ENCODE measurements at places on chromosomes 12 and 14.

GRCh38 chr14:22271838-22272799 lies 316.9 kb downstream of the DAD1 start:
- no peak for DNase-seq

GRCh38 chr14:38209572-38210557 lies 2.2 kb downstream of the SSTR1 start:
- peak; percentile 47 for DNase-seq

DNA sequence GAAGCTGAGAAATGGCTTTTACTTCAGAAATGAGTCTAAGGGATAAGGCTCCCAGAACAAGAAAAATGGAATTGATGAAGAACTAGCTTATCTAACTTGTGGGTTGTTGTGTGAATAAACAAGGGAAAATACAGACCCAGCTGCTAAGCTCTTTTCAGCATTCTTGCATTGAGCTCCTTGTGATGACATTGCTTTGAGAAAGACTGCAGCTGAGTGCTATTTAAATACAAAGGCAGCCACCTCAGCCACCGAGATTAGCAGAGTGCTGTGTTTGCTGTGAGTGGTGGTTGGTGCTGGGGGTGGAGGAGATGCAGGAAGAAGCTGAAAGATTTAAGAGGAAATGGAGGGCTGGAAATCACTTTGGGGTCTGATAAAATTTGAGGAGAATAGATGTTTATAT lies 396.0 kb upstream of the PRICKLE1 start:
- no peak for DNase-seq

GRCh38 chr12:122226366-122227125 lies 694 bp upstream of the DIABLO start:
- DNase-seq: no peak

DNA sequence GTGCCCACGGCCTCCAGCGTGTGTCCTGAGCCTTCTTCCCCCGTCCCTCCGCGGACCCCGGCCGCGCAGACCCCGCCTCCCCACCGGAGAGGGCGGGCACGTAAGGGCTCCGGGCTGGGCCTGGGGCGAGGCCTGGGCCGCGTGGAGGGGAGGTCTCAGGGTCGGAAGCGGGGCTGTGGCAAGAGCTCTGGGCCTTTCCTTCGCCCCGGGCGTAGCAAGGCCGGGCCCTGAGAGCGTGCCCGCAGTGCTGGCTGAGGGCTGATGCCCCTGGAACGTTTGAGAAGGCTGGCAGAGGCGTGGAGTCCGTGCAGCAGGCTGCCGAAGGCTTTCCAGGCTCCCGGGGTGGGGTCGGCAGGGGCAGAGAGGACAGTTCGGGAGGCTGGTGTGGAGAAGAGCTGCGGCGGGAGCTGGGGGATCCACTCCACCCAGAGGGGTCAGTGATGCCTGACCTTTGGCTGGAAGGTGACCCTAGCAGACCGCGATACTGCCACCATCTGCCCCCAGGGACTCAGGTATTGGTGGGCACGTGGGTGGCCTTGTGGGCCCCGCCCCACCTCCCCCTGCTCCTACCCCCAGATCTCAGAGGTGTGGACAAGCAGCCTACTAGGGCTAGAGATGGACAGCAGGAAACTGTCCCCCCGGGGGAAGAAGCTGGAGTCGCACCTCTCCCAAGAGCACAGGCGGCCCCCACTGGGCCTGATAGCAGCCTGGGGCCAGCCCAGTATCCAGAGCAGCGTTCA lies 558 bp downstream of the TEX22 start:
- DNase-seq: no peak

DNA sequence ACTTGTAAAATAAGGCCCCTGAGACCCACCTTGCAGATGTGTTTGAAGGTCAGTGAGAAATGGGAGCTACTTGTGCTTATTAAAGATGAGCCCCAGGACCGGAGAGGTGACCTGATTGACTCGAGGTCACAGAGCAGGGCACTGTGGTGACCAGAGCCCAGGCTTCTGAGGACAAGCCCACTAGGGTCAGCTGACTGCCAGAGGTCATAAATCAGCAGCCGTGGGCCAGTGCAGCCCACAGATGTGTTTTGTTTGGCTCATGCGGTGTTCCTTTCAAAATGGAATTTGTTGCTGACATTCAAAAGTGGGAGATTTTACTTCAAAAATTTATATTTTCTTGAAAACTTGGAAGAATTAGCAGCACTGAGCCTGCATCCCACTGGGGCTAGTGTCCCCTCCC lies 24.5 kb downstream of the JDP2 start:
- no peak for DNase-seq

DNA sequence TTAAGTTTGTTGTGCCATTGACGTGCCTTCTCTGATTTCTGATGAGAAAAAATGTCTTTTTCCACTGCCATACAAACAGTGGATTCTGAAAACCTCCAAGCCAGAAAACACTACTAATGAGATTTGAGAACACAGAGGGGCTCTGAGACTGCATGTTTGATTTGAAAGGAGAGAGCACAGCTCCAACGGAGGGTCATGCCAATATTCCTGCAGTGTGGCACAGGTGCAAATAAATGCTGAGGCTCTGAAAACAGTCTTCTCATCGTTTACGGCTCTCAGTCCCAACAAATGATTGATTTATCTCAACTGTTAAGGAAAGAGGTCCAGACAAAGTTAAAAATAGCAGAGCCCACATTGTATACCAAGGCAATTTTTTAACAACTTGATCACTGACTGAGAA lies 128.7 kb downstream of the KCNH5 start:
- no peak for DNase-seq

- no peak for DNase-seq
Measured at GRCh38 chr12:54004063-54004840, 4.3 kb downstream of the HOXC9 start.

DNA sequence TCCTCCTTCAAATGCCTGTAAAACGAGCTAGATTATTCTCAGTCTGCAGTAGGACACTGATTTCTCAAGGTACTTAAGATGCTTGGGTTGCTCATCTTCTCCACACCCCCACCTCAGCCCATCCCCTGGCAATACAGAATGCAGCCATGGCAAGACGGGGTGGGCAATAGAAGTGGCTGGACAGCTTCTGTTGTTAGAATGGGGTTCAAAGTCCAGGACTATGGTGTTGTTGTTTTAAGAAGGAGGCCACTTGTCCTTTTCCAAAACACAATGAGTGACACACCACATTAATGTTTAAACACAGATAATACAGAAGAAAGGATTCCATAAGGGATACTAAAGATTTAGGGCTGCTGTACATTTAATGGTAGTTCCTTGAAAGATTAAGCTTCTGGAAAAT lies 188.9 kb upstream of the BCL2L14 start:
- DNase-seq: peak; percentile 51

DNA sequence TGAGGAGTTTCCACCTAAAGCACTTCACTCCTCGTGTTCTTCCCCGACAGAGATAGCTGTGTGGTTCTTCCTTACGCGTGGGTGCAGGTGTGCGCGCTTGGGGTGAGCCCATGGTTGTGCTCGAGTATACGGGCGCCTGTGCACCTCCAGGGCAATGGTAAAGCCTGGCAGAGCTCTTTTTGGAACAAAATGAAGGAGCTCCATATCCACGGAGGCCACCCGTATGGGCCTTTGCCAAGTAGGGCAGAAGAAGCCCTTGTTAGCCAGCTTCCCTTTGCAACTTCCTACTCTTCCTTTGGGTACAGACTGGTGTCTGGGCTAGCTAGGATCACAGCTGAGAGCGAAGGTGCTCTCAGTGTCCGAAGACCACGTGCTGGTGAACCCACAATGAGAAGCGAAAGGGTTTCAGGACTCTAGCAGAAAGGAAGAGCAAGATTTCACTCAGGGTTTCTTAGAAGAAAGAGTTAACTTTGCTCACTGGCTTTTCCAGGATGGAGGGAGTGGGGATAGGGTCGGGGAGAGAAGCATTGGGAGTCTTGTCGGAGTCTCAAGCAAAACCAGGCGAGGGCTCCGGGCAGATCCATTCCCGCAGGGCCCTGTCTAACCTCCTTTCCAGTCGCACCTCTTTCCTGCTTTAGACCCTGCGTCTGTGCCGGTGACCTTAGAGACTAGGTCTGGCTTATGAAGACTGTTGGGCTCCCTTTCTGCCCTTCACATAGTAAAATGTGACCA lies 960 bp upstream of the LRFN5 start:
- DNase-seq: no peak

GRCh38 chr12:38544330-38545066 lies 227.9 kb downstream of the ALG10B start:
- no peak for DNase-seq

GRCh38 chr12:2633825-2634200 lies 161.0 kb upstream of the FKBP4 start:
- DNase-seq: no peak

- DNase-seq: peak; percentile 76
Measured at GRCh38 chr14:75279153-75279762, 630 bp downstream of the FOS start.

DNA sequence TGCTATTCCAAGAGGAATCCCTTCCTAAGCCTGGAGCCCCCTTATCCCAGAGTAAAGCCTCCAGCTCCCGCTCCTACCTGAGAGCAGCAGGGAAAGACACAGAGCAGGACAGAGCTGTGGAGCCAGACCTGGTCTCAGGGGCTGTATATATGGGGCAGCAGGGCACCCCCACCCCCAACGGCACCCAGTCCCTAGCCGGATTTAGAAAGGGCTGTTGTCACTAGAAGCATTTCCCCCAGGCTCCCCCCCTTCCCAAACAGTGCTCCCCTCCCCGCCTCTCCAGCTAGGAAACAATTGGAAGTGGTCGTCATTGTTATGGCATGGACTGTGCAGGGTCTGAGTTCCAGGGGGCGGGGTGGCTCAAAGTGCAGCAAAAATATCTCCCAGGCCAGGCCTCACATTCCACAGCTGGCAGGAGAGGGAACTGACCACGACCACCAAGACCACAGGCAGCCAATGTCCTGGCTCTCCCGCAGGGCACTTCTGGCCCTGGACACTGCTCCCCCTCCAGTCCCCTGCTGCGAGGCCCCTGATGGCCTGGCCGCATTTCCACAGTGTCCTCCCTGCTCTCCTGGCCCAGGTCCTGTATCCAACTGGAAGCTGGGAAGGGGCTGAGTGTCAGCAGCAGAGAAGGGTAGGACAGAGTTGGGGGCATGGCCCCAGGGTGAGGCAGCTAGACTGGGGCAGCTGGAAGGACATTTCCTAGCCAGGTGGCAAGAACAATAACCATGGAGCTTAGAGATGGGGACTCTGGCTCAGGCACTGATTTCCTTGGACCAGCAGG lies at the start of gene MYH7:
Gene MYH7, minus strand, starts transcription at position 118 of the 784 bp plus-strand sequence. CDS start 1,928 bp downstream, outside the sequence.
- no peak for DNase-seq

DNA sequence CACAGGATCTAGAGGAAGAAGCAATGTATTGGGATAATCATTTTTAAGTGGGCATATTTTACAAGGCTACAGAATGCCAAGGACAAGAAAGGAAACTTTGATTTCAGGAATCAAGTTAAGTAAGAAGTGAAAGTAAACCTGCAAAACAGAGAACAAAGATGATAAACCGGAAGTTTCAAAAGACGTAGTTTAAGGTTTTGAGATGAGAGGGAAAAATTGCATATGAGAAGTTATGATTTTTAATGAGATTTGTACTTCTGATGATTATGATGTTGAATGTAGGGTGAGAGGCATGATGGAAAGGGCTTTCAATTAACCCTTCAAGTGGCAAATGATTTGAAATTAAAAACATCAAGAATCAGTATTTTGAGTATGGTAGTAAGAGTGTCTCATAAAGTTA lies 134.9 kb downstream of the CAPZA3 start:
- DNase-seq: no peak

- DNase-seq: no peak
Measured at GRCh38 chr14:81031488-81031887, 76.1 kb downstream of the TSHR start.

DNA sequence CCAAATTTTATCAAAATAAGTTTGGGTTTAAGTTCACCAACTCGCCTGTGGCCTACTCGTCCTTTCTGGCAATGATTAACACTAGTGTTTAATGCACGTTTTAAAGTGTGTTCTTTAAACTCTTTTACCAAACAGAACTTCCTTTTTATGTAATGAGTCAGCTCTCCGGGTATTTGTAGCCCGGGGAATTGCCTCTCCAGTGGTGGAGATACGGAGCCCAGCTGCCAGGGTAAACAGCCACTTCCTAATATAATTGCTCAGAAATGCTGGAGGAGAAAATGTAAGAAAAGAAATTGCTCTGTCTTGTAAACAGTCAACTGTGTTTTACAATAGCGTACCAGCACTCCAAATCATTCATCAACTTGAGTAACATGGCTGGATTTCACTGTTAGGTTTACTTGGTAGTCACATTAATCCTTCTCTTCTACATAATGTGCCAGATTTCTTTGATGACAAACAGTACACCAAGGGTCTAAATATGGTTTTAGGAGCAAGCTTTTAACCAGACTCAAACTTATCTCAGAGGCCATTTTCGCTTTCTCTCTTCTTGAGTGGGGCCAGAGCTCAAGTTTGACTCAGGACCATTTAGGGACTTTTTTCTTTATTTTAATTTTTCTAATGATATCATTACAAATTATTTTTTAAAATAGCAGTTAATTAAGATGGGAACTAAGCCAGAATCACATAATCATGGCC lies 101.2 kb upstream of the SLC38A2 start:
- peak; percentile 58 for DNase-seq

GRCh38 chr12:93059925-93060665 lies 131.0 kb upstream of the EEA1 start:
- no peak for DNase-seq

GRCh38 chr14:100446572-100446971 lies 123.4 kb downstream of the SLC25A47 start:
- no peak for DNase-seq

- DNase-seq: no peak
Measured at GRCh38 chr12:51675071-51675803, 84.2 kb downstream of the SCN8A start.

DNA sequence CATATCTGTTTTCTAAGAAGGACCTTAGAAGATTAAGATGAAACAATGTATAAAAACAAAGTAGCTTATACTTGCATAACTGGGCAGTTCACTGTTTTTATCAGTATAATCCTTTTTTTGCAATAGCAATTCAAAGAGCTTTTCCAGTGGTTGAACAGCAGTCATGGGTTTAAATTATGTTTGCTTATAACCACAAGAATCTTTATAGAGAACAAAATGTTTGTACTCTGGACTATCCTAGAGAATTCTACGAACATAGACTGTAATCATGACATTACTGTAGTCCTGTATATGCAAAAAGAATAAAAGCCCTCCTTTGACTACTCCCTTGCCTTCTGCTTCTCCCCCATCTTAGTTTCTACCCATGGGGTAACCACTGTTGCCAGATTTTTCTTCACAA lies 5.7 kb downstream of the FAM177A1 start:
- no peak for DNase-seq

GRCh38 chr12:49027846-49028555 lies 9.4 kb upstream of the PRKAG1 start:
- no peak for DNase-seq

DNA sequence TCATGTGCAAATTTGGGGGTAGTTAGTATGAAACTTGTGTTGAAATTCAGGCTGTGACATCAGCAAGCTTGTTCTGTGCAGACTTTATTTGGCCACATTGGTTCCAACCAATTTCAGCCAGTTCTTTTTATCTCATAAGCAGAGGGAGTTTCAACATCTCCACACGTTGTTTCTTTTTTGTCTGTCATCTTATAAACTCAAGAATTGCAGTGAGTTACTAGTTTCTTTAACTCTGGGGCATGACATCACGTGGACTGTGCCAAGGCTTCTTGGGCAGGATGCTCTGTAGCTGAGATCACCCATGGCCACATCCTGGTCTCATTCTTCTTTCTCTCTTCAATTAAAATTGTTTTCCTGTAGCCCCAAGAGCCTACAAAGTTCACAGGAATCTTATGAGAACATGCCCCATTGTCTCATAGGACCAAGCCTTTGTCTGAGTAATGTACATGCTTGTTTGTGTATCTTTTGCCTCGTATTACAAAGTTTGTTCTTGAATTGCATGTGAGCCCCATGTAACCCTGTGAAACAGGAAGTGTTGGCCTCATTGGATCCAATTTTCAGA lies 982.0 kb upstream of the TMEM132C start:
- no peak for DNase-seq

- DNase-seq: no peak
Measured at GRCh38 chr12:115811929-115812328, 465.6 kb downstream of the MED13L start.
